Smooth muscle cell of the umbilical artery (primary cell): ENCODE measurements at places on chromosomes 13 and 19. TPM values are rescaled to one million over a fixed set of nuclear protein-coding genes. Genes with fewer than 3 reads are reported as not detected.

The TARM1 gene
- not detected in 2 replicates for total RNA-seq

The CYP2S1 gene
- total RNA-seq: 0.89 and 2.1 TPM in 2 replicates

The SIGLEC8 gene
- total RNA-seq: not detected in 2 replicates

The RASGRP4 gene
- total RNA-seq: not detected in 2 replicates

The SYT5 gene
- total RNA-seq: not detected in 2 replicates

The PRR19 gene
- 0.37 TPM in 1 of 2 replicates, not detected in the other for total RNA-seq

The LTBP4 gene
- total RNA-seq: 24.6 and 34.0 TPM in 2 replicates

The C19orf38 gene
- 0.30 and 0.69 TPM in 2 replicates for total RNA-seq

The IL17D gene
- 0.59 and 1.3 TPM in 2 replicates for total RNA-seq

The TEX29 gene
- 0.30 TPM in 1 of 2 replicates, not detected in the other for total RNA-seq

The NCR1 gene
- total RNA-seq: not detected in 2 replicates

The BEST2 gene
- not detected in 2 replicates for total RNA-seq

The VSTM2B gene
- total RNA-seq: not detected in 2 replicates

The CD37 gene
- total RNA-seq: under 0.01 TPM in 1 of 2 replicates, not detected in the other

The DCT gene
- total RNA-seq: 0.09 TPM in 1 of 2 replicates, not detected in the other

The PRODH2 gene
- not detected in 2 replicates for total RNA-seq

The SLC25A41 gene
- total RNA-seq: not detected in 2 replicates

The KMT2B gene
- total RNA-seq: 5.9 and 16.0 TPM in 2 replicates

The LILRB5 gene
- total RNA-seq: not detected in 2 replicates

The PLIN5 gene
- not detected in 2 replicates for total RNA-seq

The FOSB gene
- total RNA-seq: 0.59 and 0.88 TPM in 2 replicates

The ADGRE3 gene
- not detected in 2 replicates for total RNA-seq

The GNG7 gene
- 0.09 and 0.30 TPM in 2 replicates for total RNA-seq

The PSG3 gene
- total RNA-seq: not detected in 2 replicates

The ZNF101 gene
- 3.9 and 5.2 TPM in 2 replicates for total RNA-seq

The MYO16 gene
- total RNA-seq: not detected in 2 replicates

The VSTM1 gene
- not detected in 2 replicates for total RNA-seq

The LENG9 gene
- total RNA-seq: 7.3 and 9.8 TPM in 2 replicates

The PGLYRP2 gene
- total RNA-seq: not detected in 2 replicates

The ATP4A gene
- not detected in 2 replicates for total RNA-seq

The KCNJ14 gene
- total RNA-seq: 0.59 and 1.5 TPM in 2 replicates

The KIR2DL4 gene
- not detected in 2 replicates for total RNA-seq

The UPK1A gene
- total RNA-seq: not detected in 2 replicates

The CGB7 gene
- 0.23 and 0.30 TPM in 2 replicates for total RNA-seq

The PABPC3 gene
- total RNA-seq: under 0.01 and 0.32 TPM in 2 replicates

The SULT2B1 gene
- total RNA-seq: not detected in 2 replicates

The SSC5D gene
- total RNA-seq: 13.7 and 16.0 TPM in 2 replicates
